ENCODE measurements at places on chromosomes 3 and 15.

DNA sequence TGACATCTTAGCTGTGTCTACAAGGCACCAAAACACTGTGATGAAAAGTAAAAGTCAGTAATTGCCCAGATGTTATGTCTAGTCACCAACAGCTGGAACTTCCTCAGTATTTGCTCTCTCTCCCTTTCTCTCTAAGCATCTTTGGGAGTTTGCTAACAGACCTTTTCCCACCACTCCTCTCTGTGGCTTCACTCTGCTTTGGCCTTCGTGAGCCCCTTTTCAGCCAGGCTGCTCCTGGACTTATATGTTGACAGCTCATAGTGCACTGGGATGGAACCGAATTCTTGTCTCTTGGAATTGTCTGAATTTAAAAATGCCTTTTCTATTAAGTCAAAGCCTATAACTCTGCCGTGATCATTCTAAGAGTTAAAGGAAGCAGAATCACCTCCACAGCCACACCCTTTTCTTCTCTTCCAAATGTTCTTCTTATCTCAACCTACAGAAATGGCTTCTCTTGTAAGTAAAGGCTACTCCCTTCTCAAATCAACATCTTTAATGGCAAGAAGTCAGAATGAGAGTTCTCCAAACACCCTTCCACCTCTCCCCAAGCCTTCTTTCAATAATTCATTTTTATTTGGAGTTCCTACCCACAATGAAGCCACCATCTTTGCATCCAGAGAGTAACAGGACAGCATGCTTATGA, 17.2 kb upstream of the FOXP1 start:
- no peak for DNase-seq

DNA sequence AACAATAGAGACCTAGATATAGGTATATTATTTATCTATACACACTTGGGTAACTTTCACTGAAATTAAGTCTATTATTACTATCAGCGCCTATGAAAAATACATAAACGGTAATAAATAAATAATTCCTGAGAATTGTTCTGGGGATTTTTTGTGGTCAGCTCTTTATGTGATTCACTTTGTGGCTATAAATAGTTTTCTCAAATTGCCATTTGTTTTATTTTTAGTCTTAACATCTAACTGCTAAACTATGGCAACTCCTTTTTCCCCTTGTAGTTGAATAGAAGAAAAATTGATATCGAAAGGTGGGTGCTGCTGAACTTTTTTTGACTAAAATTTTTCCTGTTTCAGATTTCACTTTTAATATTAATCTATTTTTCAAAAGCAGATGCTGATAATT, 189.0 kb downstream of the VGLL3 start:
- DNase-seq, result no peak

GRCh38 chr3:178097576-178097975, 438.7 kb upstream of the KCNMB2 start:
- no peak for DNase-seq

GRCh38 chr3:197748597-197749314, 927 bp upstream of the FYTTD1 start:
- DNase-seq, result no peak

GRCh38 chr15:73296609-73297353, 72.0 kb downstream of the HCN4 start:
- DNase-seq, result no peak

DNA sequence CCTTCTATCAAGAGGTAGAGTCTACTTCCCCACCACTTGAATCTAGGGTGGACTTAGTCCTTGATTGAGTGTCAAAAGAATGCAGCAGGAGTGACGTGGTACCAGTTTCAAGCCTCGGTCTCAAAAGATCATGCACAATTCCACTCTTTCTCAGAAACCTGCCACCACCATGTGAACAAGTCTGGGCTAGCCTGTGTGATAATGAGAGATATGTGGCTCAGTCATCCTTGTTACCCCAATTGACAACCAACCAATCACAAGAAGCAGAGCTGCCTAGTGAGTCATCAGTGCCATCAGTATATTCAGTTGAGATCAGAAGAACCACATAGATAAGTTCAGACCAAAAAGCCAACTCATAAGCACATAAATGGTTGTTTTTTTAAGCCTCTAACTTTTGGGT, 374.5 kb downstream of the IL20RB start:
- no peak for DNase-seq

DNA sequence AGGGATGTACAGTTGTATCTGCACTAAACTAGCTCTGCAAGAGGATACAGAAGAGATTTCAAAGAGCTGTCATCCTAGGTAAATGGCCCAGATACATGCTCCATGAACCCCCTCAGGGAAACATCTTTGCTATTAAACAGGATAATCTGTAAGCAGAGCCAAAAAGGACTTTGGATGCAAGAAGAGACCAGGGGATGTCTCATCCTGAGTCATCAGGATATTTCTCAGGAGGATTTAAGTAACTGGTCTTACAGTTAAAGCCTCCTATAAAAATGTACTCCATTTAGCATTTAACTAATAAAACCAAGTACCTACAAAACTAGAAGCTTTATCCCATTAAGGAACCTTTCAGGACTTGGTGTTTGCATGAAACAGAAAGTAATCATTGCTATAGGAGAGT, 48.2 kb upstream of the PHLDB2 start:
- DNase-seq, result no peak

DNA sequence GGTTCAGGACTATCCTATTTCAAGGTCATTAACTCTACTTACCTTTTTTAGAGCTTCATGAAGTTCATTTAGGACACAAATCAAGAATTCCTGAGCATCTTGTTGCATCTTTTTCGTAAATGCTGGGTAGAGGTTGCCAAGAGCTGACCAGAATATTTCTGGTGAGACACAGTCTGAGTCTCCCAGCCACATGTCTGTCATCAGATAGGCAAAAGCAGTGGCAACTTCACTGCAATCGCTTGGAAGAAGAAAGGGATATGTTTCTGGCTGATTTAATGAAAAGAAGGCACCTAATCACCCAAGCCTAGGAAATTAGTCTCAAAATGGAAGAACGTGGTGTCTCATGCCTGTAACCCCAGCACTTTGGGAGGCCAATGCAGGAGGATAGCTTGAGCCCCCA, 2.9 kb downstream of the USP50 start:
- DNase-seq, result no peak

DNA sequence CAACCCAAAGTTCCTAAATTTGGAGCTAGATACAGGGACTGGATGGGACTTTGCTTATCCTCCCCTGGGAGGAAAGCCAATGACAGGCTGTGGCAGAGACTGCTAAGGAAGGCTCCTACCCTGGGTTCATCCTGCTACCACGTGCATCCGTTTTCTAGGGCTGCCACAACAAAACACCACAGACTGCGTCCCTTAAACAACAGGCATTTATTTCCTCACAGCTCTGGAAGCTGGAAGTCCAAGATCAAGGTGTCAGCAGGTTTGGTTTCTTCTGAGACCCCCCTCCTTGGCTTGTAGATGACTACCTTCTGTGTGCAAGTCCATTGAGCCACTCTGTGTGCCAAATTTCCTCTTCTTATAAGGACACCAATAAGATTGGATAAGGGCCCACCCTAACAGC, 263.9 kb downstream of the FAM43A start:
- no peak for DNase-seq

GRCh38 chr3:169297214-169297613, 366.3 kb downstream of the MECOM start:
- DNase-seq, result no peak

GRCh38 chr3:42892807-42893206, 13.1 kb upstream of the ZNF662 start:
- no peak for DNase-seq

- no peak for DNase-seq
Observed at GRCh38 chr3:77915336-77915735, 875.4 kb downstream of the ROBO2 start.
